HAP-1 (cell line): ENCODE measurements at places on chromosomes 7 and 10.
A peak's percentile ranks its signal among the peaks of the same experiment; 100 is the strongest.

GRCh38 chr7:94656658-94656924 lies 658 bp upstream of the SGCE start:
- DNase-seq: no peak

GRCh38 chr10:62761115-62761514 lies 43.4 kb upstream of the ADO start:
- DNase-seq: no peak

DNA sequence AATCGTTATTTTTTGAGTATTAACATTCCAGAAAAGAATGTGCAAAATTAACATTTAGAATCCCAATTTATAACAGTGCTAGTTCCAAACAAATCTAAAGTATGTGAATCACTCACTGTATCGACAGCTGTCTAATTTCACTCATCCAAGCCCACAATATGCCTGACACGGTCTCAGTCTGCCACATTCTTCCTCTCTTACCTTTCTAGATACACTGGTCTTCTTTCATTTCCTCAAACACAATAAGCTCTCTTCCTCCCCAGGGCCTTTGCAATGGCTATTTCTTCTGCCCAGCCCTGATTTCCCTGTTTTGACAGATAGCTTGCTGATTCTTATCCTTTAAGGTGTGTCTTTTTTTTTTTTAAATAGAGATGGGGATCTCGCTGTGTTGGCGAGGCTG lies 48.8 kb downstream of the UBE2H start:
- DNase-seq: no peak

GRCh38 chr7:121313793-121314676 lies 14.8 kb upstream of the WNT16 start:
- DNase-seq: peak; percentile 25

GRCh38 chr7:130853503-130854279 lies 119.7 kb upstream of the KLF14 start:
- DNase-seq: no peak

DNA sequence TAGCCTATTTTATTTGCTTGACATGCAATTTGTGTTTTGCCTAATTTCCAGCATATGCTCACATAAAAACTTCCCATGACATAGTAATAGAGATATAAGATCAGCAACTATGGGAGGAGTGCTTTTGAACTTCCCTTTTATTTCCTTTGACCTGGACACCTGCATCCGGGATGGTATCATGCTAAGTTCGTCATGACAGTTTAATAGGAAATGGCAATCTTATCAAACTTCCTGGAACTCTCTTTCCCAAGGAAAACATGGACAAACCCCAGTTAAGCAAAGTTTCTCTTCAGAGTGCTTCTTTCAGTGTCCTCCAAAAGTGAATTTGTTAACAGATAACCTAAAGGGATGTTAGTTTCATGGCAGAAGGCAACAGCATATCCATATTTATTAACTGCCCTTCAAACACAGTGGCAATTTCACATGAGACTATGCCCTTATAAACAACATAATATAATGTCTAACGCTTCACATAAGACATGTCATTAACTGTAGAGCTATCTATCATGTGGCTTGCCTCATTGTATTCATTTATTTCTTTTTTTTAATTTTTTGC lies 474.7 kb upstream of the SEMA3A start:
- no peak for DNase-seq

- DNase-seq: peak; percentile 44
Measured at GRCh38 chr7:80453699-80454340, 58.0 kb downstream of the GNAT3 start.

DNA sequence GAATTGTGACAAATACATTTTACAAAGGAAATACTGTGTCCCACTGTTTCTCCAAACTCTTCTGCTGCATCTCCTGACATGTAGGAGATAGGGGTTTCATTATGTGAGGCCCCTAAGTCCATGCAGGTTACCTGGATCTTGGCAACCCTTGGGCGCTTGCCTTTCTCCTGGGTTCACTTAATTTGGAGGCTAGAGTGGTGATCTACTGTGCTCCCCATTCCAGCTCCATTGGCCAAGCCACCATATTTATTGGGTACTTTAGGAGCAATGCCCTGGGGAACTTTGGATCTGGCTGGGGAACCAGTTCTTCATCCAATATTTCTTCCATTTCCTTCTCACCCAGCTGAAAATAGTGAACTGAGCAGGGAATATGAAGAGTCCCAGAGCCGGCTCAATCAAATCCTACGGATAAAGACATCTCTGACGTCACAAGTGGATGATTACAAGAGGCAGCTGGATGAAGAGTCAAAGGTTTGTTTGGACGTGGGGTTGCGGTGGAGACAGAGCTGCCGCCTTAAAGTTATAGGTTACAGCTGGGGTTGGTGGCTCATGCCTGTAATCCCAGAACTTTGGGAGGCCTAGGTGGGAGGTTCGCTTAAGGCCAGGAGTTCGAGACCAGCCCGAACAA lies 18.5 kb downstream of the MYH16 start:
- DNase-seq: no peak

- DNase-seq: no peak
Measured at GRCh38 chr7:5693529-5693928, 87.9 kb downstream of the RNF216 start.

DNA sequence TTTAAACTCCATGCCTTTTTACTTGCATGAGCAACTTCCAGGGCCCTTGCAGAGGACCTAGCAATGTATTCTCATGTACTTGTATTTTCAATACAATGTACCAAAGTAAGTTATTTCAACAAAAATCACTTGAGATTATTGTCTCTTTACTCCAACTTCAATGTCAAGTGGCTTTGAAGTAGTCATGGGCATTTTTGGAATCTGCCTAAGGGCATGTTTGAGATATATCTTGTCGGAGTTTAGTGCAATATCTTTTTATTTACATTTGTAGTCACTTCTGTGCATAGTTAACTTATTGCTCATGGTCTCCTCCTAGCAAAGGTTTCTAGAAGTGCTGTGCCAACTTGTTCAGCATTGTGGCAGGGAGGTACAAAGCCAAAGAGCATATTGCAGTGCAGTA lies 508.7 kb upstream of the SEMA3D start:
- DNase-seq: no peak

GRCh38 chr7:85711894-85712293 lies 525.0 kb upstream of the SEMA3D start:
- no peak for DNase-seq

DNA sequence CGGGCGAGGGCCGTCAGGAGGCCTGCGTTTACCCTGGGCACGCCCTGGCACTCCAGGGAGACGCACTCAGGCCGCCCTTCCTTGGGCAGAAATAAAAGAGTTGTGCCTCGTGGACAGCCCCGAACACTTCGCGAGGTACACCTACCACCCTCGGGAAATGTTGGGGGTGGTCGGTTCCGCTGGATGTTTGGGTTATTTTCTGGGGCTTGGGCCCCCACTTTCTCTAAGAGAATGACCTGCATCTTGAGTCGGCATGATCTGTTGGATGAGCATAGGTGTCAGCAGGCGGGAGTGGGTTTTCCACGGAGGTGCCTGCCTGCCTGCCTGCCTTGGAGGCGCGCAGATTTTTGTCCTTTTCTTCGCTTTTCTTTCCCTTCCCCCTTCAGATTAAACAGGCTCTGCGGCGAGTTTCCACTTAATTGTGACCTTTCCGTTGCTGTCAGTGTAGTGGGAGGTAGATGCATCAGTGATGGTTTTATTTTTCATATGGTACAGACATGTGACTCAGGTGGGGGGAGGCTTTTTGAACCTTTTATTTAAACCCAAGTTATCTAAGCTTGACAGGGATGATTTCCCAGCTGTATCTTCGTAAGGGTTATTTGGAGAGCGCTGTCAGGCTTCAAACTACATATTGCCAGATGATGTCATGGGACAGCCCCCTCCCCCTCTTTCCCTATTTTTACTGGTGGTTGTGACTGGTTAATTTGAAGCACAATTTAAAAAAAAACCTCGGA lies 661 bp downstream of the HECTD2 start:
- peak; percentile 35 for DNase-seq

DNA sequence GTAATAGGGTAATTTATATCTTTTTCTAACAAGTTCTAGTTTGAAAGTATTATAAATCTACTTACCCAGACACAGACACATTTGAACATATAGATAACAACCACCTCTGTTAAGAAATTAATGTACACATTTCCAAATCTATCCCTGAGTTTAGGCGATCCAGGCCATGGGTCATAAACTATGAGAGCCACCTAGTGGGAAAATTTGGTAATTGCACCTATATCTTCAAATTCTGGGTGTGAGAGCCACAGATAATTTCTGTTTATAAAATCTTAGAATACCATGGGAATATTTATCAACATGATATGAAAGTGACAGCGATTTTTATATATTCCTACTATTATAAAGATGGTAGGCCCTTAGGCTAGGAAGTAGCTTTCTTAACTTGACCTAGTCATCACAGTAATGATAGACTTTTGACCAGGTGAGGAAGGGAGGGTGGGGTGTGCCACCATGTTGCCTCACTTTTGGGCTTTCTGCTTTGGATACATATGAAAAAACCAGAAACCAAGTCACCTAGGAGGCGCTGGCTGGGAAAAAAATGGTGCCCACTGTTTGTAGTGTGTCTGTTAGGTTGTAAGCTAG lies 8.0 kb upstream of the EPHA1 start:
- DNase-seq: no peak

DNA sequence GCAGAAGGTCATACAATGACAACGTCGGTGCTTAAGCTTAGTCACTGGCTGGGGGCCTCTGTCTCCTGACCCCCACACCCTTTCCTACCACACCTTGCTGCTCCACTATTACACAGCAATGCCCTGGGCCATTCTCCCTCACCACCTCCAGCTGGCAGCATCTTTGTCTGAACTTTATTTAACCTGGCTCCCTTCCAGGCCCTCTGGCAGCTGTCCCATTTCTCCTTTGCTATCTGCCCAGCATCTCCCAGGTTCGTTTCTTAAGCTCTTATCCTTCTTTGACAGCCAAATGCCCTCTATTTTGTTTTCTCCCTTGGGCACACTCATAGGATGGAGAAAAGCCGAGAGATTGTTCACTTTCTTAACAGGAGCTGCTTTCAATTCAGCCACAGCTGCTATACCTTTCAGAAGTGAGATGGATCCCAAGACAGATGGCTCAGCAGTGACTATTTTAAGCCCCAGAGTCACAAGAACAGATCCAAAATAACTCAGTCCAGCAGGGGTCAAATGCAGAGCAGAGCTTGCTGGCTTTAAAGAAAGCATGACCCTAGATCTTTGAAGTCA lies 1277.1 kb upstream of the AUTS2 start:
- DNase-seq: no peak

DNA sequence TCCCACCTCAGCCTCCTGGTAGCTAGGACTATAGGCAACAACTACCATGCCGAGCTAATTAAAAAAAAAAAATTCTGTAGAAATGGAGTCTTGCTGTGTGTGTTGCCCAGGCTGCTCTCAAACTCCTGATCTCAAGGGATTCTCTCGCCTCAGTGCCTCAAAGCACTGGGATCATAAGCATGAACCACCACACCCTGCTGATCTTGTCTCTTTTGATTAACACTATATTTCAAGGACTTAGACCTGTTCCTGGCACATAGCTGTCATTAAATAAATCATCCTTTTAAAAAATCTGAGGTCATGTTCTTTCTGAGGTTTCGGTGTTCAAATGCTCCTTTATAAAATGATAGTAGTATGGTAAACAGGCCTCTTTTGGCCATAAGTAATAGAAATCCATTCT lies 4.8 kb downstream of the PALS2 start:
- no peak for DNase-seq

- DNase-seq: no peak
Measured at GRCh38 chr7:127897704-127898454, 133.4 kb downstream of the LRRC4 start.

- no peak for DNase-seq
Measured at GRCh38 chr7:90461219-90461618, 8.2 kb upstream of the PTTG1IP2 start.

DNA sequence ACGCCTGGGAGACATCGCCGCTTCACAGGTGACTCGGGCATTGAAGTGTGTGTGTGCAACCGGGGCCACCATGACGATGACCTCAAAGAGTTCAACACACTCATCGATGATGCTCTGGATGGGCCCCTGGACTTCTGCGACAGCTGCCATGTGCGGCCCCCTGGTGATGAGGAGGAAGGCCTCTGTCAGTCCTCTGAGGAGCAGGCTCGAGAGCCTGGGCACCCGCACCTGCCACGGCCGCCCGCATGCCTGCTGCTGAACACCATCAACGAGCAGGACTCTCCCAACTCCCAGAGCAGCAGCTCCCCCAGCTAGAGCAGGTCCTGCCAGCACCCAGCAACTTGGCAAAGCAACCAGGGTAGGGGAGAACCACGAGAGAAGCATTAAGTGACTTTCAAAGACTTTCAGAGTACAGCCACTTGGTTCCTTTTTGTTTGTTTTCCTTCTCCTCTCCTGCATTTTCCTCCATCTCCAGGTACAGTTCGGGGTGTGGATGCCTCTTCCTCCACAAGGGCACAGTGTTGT lies 24.1 kb downstream of the CYP17A1 start:
- DNase-seq: no peak

DNA sequence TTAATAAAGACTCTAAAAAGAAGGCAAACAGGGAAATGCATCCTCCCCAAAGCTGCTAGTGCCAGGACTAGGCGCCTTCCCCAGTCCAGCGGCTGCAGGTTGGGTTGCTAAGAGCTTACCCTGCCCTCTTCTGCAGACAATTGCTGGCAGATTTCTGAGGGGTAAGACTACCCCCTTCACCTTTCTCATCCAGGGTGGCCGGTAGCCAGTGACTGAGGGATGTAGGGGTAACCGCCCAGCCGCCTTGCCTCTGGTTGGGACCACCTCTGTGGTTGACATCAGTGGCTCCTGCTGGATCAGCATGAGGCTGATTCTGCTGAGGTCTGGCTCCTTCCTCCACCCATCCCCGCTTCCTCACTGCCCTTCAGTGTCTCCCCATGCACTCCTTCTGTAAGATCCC lies 71.2 kb downstream of the ADCYAP1R1 start:
- DNase-seq: no peak

- no peak for DNase-seq
Measured at GRCh38 chr7:132045481-132045980, 489.1 kb upstream of the PODXL start.

GRCh38 chr7:44283381-44284211 lies 41.8 kb downstream of the CAMK2B start:
- no peak for DNase-seq

- no peak for DNase-seq
Measured at GRCh38 chr7:142349670-142350405, 92.0 kb upstream of the PRSS58 start.

DNA sequence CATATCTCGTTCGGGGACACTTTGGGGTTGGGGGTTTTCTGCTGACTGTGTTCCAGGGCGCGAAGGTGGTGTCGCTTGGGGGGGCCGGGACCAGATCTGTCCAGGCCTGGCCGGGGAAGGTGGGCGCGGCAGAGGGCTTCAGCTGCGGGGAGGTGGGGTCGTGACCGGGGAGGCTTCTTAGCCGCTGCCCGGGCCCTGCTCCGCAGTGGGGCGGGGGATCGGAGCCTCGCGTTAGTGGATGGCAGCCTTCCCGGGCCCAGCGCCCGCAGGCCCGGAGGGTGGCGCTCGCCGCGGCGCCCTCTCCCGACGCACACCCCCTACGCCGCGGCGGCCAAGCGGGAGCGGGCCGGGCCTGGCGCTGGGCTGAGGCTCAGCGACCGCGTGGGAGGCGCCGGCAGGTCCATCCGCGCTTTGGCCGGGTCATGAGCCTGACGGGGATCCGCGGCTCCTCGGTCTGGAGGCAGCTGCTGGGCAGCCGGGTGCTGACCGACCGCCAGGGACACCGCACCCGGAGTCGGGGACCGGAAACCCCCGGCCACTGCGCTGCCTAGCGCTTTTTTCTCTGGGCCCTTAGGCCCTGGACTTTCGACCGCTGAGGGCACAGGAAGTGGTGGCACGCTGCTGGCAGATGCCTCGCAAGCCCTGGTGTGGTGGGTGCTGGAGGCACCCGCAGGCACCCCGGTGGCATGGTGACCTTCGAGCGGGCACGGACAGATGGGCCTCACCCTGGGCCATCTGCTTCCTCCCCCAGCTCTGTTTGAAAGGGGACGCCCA lies 1.2 kb downstream of the AGAP3 start:
- peak; percentile 52 for DNase-seq

GRCh38 chr7:1746491-1746975 lies 76.5 kb downstream of the ELFN1 start:
- no peak for DNase-seq
